ENCODE measurements at places on chromosomes 3 and 15.
A peak's percentile ranks its signal among the peaks of the same experiment; 100 is the strongest.

- no peak for DNase-seq
Measured at GRCh38 chr3:124014366-124014942, 22.5 kb upstream of the ROPN1 start.

GRCh38 chr3:101722394-101723173 is 1.8 kb upstream of the CEP97 start:
- DNase-seq: no peak

DNA sequence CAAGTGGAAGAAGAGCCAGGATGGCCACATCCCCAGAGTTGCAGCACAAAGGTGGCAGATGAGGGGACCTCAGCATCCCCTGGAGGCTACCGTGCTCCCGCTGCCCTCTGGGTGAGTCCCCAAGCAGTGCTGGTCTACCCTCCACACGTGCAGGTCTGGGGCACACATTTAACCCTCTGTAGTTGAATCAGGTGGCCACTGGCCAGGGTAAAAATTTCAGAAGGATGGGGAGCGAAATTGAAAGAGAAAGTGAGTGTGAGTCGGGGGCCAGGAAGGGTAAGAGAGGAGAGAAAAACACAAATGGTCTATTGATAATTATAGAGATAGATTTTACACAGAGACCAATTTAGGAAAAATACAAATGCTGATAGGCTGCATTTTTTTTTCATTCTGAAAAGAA is 139.5 kb upstream of the EIF1B start:
- no peak for DNase-seq

GRCh38 chr3:14620512-14620911 is 31.1 kb upstream of the CCDC174 start:
- no peak for DNase-seq

- no peak for DNase-seq
Measured at GRCh38 chr3:153162513-153163392, 727 bp downstream of the RAP2B start.

DNA sequence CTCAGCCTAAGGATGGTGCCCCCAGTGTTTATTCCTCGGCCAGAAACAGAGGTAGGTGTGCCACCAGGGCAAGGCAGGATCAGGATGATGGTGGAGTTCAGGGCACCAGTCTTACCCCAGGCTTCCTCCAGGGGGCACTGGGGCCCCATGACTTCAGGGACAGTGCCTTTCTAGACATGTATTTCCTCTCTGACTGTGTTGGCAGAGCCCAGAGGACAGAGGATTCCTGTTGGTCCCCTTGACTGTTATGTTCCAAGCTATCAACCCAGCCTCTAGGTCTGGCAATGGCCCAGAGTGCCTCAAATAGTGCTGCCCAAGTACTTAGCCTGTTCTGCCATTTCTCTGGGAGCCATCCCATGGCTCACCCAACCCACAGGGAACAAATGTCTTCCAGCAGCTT is 2.8 kb downstream of the HEMK1 start:
- peak; percentile 62 for DNase-seq

GRCh38 chr3:101850246-101851051 is 1.1 kb downstream of the NFKBIZ start:
- no peak for DNase-seq

Data from stimulated activated CD8-positive, alpha-beta memory T cell treated with anti-CD3 and anti-CD28 coated beads, Interleukin-4, amount 100 ng/mL, for 4 hours (primary cell).